Midbrain (tissue), 1 donor: ENCODE measurements at places on chromosomes 11 and 22.

GRCh38 chr11:121154486-121155314 is 53.7 kb downstream of the TECTA start:
- no peak for DNase-seq

GRCh38 chr11:117923773-117924172 is 5.4 kb downstream of the TMPRSS13 start:
- no peak for DNase-seq

GRCh38 chr11:73576185-73576614 is 21.7 kb downstream of the FAM168A start:
- peak; percentile 49 for DNase-seq

DNA sequence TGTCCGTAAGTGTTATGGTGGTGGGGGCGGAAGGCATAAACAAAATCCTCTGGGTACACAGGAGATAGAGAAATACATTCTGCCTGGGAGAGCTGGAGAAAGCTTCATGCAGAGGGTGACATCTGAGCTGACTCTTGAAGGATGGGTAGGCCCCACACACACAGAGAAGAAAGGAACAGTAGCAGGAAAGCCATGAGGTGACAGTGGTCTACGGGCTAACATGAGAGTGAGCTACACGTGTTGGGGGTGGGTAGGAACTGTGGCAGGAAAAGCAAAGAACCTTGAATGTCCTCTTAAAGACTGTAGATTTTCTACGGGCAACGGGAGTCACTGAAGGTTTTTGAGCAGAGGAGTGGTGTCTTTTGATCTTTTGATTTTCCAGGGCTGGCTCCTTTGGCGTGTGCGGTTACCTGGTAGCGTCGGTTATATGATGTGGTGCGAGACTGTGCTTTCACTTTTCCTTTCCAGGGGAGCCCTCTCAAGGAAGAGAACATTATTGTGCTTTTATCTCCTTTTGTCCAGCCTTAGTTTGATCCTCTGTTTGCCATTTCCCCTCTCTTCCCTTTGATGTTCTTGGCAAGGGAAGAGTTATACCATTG is 39.7 kb downstream of the ADAMTS8 start:
- no peak for DNase-seq

- DNase-seq: peak; percentile 41
These were observed 204.9 kb downstream of the CSNK2A3 start for GRCh38 chr11:11148104-11148509.

- DNase-seq: no peak
These were observed 45.4 kb upstream of the GLYAT start for GRCh38 chr11:58776891-58777710.
